ENCODE measurements at places on chromosomes 5 and 9.

DNA sequence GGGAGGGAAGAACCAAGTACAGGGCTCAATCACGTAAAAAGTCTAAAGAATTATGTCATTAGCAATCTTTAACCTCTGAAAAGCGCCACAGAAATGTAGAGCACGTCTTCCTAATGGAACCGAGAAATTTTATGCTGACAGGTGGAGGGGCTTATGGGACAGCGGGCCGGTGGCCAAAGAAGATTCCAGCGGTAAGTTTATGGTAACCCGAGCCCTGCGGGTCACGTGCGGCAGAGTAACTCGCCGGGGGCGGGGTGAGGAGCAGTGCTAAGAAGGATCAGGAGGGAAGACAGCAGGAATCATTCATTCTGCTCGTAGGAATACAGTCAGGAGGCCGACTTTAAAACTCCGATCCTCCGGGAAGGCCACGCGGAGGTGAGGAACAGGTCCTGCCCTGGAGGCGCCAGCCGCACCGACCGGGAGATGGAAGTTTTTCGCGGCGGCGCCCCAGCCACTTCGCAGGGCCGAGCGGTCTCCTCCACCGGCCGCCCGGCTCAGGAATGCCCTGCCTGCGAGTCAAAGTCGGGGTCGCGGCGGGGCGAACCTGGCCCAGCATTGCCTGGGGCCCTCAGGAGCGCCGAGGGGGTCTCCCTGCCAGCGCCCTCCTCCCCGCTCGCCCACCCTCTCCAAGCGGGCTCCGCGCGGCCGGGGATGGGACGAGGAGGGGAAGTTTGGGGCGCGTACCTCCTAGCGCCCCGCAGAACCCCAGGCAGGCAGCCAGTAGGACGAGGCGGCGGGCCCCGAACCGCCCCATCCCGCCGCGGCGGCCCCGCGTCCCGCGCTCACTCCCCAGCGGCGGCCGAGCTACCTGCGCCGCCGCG, 101.8 kb downstream of the ESM1 start:
- DNase-seq = peak; percentile 44

GRCh38 chr9:68777070-68777763, 72.2 kb downstream of the PIP5K1B start:
- no peak for DNase-seq

GRCh38 chr5:125634216-125634835, 788.9 kb upstream of the GRAMD2B start:
- no peak for DNase-seq

DNA sequence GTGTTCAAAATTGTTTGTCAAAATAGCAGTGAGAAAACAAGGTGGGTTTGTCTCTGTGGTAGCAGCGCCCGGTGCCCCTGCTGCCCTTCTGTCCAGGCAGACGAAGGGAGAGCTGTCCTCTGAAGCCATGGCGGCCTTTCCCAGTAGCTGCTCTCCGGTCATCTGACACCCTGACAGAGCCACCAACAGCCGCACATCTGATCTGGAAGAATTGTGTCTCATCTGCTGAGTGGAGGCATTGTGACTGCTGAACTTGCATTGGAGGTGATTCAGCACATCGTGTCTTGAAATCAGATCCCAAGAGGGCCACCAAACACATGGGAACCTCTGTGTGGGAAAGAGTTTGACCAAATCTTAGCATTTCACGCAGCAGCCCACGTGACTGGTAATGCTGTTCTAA, 337.6 kb upstream of the IRX1 start:
- no peak for DNase-seq

DNA sequence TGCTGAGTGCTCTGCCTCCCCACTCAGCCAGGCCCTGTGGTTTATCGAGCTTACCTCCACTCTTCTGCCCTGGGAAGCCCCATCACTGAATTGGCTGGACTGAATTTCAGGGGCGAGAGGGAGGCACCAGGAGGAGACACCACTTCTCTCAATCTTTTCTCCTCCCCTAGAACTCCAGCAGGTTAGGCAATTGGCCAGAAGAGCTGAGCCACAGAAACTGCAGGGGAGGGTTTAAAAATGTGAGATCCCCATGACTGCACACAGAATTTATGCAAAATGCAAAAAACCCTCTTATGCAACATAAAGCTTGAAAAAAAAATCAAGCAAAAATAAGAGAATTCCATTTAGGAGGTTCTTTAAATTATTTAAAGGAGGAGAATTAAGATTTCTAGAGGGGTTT, 29.9 kb downstream of the TUT7 start:
- DNase-seq = peak; percentile 54

GRCh38 chr9:3842839-3843238, 317.0 kb upstream of the RFX3 start:
- no peak for DNase-seq

DNA sequence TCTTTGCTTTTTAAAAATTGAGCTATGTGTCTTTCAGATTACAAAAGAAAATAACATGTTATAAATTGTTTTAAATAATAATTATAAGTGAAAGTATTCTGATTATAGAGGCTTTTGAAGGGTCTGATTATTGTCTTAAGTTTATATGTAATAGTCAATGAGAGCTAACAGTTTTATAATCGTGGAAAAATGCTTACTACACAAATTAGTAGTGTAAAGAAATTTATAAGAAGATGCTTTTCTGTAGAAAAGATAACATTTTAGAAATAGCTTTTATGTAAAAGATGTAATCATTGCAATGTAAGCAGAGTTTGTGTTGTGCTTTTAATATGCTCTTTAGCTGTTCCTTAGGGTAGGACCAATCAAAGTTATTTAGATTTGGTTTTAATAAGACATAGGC, 18.6 kb downstream of the RBM27 start:
- no peak for DNase-seq

DNA sequence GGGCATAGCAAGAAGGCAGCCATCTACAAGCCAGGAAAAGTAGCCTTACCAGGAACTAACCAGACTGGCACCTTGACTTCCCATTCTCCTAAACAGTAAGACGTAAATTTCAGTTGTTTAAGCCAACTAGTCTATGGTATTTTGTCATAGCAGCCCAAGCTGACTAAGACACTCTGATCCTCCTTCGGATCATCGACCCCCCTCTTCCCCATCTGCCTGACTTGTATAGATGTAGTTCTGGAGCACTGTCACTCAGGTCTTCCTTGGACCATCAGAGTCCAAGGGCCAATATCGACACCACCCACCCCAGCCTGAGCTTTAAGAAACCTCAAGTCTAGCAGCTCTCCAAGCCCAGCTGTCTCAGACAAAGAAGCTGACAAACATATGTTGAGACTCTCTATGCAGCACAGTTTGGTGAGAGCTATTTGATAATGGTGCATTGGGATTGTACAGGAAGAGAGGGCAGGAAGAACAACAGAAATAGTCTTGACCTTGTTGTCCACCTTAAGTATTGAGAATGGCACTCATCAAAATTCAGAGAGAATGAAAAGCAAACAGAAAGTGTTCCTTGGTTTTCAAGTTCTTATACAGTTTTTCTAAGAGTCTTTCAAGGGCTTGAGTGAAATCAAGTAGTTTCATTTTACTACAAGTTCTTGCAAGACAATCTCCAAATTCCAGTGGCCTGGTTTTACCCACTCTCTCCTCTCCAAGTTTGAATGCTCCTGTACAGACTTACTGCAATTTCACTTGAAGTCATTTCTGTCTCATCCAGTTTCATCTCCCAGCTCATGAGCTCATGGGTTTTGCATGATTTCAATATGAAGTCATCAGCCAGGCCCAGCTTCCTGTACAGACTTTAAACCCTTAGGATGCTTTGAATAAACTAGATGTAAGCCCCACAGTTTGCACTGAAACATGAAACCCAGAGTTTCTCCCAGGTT, 122.3 kb upstream of the RAI14 start:
- peak; percentile 72 for DNase-seq

- DNase-seq = no peak
These were observed 235.0 kb upstream of the NFIL3 start for GRCh38 chr9:91658513-91659105.

DNA sequence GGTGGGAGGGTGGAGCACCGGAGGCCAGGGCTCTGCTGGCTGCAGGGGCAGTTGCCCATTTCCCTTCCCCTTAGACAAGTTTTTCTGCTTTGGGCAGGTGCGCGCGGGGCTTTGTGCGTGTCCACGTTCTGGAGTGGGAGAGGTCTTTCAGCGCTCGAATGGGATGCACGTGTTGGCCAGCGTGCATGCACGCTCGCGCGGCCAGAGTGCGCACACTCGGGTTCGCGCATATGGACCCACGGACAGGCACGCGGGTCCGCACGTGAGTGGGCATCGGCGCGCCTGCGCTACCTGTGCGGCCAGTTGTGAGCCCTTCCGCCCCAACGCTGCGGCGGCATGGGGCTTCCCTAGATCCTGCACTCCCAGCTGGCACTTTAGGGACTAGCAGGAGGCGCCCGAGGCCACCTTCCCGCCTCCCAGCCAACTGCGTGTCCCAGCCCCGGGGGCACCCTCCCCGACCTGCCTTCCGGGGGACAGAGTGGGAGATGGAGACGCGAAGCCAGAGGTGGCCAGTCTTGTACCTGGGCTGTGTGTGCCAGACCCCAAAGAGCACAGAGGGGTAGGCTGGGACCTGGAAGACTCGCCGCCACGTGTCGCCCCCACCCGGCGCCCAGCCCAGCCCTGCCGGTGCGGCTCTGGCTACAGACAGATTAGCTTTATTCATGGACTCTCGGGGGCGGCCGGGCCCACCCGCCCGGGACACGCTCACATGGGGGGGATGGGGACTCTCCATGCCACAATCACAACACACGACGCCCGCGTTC, 9.8 kb upstream of the GPRIN1 start:
- no peak for DNase-seq

DNA sequence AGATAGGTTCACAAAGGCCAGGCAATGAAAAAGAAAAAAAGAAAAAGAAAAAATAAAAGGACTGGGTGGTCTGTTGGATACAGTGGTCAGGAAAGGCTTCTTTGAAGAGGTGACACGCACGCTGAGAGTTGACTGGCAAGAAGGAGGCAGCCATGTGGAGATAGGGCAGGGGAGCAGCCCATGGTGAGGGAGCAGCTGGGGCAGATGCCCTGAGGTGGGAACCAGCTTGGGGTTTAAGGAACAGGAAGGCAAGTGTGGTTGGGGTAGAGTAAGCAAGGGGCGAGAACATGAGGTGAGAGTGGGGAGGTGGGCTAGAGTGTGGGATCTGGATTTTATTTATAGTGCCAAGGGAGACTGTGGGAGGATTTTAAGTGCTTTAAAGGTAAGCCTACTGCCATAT, 6.8 kb downstream of the ENHO start:
- no peak for DNase-seq

GRCh38 chr9:16221822-16222547, 648.5 kb downstream of the BNC2 start:
- peak; percentile 10 for DNase-seq

DNA sequence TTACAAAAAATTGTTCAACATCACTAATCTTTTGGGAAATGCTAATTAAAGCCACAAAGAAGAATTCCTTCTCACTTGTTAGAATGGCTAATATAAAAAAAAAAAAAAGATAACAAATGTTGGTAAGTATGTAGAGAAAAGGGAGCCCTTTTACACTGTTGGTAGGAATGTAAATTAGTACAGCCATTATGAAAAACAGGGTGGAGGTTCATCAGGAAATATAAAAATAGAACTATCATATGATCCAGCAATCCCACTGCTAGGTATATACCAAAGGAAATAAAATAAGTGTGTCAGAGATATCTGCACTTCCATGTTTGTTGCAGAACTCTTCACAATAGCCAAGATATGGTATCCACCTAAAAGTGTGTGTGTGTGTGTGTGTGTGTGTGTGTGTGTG, 83.5 kb upstream of the RGMB start:
- no peak for DNase-seq

DNA sequence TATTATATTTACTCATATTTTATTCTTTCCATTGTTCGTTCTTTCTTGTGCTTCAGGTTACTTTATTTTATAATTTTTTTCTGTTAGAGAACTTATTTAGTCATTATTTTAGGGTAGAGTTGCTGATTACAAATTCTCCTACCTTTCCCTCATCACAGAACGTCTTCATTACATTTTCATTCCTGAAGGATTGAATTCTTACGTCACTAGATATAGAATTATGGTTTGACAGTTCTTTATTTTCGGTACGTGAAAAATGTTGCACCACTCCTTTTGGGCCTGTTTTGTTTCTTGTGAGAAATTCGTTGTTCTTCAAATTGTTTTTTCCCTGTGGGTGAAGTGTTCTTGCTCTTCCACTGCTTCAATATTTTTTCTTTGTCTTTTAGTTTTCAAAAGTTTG, 20.8 kb upstream of the OR2S2 start:
- no peak for DNase-seq

GRCh38 chr9:93709600-93710369, 133.4 kb downstream of the PHF2 start:
- no peak for DNase-seq

Data from AG08395 (cell line).